Heart left ventricle (tissue), 16 donors: ENCODE measurements at places on chromosomes 6 and 20. TPM values are rescaled to one million over a fixed set of nuclear protein-coding genes. Genes with fewer than 3 reads are reported as not detected.

- peaks cover 100% of the 10 kb centered on the region for H3K27me3 ChIP-seq
- no peak for DNase-seq
- no peaks in the 10 kb centered on the region for H3K36me3 ChIP-seq
- no peak overlapping the region for H3K27ac ChIP-seq
- no peak overlapping the region for H3K4me3 ChIP-seq
- peaks cover 36% of the 10 kb centered on the region for H3K4me1 ChIP-seq
Observed at GRCh38 chr20:38726804-38727606, 2.7 kb downstream of the SLC32A1 start.

- no peaks in the 10 kb centered on the region for H3K27me3 ChIP-seq
- DNase-seq = no peak
- H3K4me1 ChIP-seq = peaks cover 25% of the 10 kb centered on the region
- H3K4me3 ChIP-seq = no peak overlapping the region
- H3K36me3 ChIP-seq = no peaks in the 10 kb centered on the region
Observed at GRCh38 chr6:24933868-24934401, 1.8 kb downstream of the RIPOR2 start.

DNA sequence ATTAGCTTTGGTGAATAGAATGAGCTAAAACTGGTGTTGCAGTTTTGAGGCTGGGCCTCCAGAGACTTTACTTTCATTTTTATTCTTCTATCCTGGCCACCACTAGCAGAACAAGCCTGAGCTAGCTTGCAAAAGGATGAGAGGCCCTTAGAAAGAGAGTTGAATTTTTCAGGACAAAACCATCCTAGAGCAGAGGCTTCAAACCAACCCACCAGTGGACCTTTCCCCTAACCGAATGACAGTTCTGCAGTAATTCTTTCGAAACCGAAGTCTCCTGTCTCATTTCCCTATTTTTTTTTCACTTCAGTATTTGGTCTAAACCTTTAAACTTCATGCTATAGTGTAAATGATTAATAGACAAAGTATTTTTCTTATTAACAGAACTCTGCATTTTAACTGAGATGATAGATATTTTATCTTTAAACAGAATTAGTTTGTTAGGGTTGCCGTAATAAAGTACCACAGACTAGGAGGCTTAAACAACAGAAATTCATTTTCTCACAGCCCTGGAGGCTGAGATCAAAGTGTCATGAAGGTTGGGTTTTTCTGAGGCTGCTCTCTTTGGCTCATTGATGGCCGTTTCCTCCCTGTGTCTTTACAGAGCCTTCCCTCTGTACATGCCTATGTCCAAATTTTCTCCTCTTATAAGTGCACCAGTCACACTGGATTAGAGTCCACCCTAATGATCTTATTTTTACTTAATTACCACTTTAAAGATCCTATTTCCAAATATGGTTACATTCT is 80.6 kb upstream of the PAK5 start:
- no peak overlapping the region for H3K4me3 ChIP-seq
- DNase-seq = no peak
- no peaks in the 10 kb centered on the region for H3K36me3 ChIP-seq
- H3K27me3 ChIP-seq = no peaks in the 10 kb centered on the region
- no peaks in the 10 kb centered on the region for H3K4me1 ChIP-seq
- H3K27ac ChIP-seq = no peak overlapping the region

DNA sequence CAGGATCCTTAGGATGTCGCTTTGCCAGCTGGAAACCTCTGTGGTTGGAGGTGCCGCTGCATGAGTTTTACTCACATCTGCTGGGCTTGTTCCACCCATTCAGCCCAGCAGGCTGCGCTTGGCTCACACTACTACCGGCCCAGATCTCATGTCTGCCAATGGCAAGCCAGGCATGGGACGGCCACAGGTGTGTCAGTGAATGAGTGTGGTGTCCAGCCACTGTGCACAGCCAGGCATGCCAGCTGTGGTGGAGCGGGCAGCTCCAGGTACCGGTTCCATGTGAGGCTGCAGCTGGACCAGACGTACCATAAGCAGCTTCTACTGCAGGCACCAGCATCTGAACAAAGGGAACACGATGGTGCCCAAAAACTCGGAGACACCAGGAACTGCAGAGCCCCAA is 33.1 kb upstream of the ASF1A start:
- H3K4me1 ChIP-seq = peaks cover 13% of the 10 kb centered on the region
- H3K27ac ChIP-seq = no peak overlapping the region
- no peaks in the 10 kb centered on the region for H3K36me3 ChIP-seq
- no peaks in the 10 kb centered on the region for H3K27me3 ChIP-seq
- H3K4me3 ChIP-seq = no peak overlapping the region
- no peak for DNase-seq

Gene ARMC12
- not detected for total RNA-seq

DNA sequence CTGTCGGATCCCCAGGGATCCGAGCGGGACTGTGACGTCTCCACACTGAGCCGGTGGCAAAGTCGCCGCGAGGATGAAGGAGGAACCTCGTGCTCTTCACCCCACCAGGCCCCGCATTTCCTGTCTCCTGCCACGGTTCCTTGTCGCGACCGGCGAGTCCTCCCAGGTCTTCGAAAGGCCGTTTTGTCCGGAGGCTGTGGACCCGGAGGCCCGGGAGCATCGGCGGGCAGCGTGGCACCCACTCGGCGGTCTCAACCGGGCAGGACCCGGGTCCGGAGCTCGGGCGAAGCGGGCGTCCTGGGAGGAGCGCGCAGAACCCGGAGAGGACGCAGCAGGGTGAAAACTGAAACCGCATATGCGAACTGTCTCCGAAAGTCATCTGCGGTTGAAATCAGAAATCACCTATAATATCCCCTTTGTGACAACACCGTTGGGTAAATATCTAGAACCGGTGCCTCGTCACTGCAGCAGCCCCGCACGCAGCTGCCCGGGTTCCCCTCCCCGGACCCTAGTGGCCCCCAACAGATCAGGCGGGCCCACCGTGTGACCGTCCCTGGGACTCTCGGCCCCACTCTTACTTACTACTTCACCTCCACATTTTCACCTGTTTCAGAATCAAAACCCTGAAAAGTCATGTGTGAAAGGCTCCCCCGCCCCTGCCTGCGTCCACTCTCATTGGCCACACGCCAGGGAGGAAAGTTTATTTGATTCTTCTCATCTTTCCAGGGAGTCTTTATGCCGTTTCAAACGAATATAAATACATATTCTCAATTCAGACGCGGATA is 3.1 kb upstream of the ULBP2 start:
- peaks cover 72% of the 10 kb centered on the region for H3K27me3 ChIP-seq
- H3K4me1 ChIP-seq = peaks cover 23% of the 10 kb centered on the region
- no peaks in the 10 kb centered on the region for H3K36me3 ChIP-seq
- DNase-seq = no peak

GRCh38 chr6:137571854-137572253 is 77.7 kb upstream of the OLIG3 start:
- no peaks in the 10 kb centered on the region for H3K27me3 ChIP-seq
- DNase-seq = no peak

DNA sequence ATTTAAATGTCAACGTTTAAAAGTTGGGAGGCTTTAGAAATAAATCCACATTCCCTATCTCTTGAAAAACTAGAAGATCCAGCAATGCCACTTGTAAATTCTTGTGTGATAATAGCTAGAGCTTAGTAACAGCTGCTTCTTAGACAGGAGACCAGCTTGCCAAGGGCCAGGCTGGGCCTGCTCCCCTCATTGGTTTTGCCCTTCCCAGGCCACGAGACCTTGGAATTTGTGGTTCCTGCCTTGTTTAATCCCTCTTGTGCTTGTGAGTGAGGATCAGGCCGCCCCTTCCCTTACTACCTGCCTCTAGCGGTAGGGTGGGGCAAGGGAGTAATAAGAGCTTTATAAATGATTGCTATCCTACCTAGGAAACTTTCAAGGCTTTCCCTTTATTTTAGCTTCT is 363.5 kb downstream of the SYNE1 start:
- H3K4me3 ChIP-seq = no peak overlapping the region
- DNase-seq = no peak

GRCh38 chr6:166244353-166245045 is 63.7 kb downstream of the PRR18 start:
- H3K27ac ChIP-seq = no peak overlapping the region
- peaks cover 41% of the 10 kb centered on the region for H3K27me3 ChIP-seq
- H3K36me3 ChIP-seq = no peaks in the 10 kb centered on the region

Gene TAF4
- 10.0 TPM for total RNA-seq

Gene SNX21
- total RNA-seq = 14.1 TPM

Gene KCNS1
- not detected for total RNA-seq

DNA sequence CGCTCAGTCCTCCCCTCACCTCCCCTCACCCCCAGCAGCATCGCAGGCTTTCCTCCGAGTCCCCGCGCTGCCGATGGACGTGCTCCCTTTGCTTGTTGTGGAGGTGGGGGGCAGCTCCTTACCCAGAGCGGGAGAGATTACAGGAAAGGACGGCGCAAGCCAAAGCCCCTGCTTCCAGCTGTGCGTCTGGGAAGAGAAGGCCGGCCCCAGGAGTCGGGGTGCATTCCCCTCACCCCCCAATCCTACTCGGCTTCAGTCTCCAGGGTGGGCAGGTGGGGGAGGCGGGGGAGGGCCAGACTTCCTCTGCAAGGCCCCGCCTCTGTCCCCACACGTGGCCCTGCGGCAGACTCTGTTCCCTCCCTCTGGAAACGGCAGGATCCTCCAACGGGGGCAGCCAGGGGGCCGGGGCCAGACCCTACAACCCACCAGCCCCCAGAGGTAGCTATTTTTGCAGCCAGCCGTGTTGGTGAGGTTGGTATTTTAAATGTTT is 43.6 kb downstream of the NTSR1 start:
- no peak overlapping the region for H3K27ac ChIP-seq
- H3K36me3 ChIP-seq = no peaks in the 10 kb centered on the region
- H3K4me1 ChIP-seq = no peaks in the 10 kb centered on the region
- no peak overlapping the region for H3K4me3 ChIP-seq

Gene SLPI
- 0.87 TPM for total RNA-seq

DNA sequence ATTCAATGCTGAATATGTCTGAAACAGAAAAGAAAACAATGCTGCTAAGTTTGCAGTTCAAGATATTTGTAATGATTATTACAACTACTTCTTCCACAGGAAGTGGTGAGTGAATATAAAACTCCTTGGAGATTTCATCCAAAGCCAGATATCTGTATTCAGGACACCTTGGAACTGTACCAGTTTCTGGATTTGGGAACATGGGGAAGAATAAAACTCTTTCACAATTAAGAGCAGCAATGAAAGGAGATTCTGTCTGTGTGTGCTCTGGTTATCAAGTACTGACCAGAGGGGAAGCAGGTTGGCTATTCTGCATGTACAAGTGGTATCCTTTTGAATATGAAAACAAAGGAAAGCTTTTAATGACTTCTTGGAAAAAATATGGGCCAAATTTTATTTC is 21.1 kb downstream of the ELOVL2 start:
- peaks cover 43% of the 10 kb centered on the region for H3K4me1 ChIP-seq
- DNase-seq = no peak
- H3K4me3 ChIP-seq = no peak overlapping the region
- H3K27me3 ChIP-seq = peaks cover 7% of the 10 kb centered on the region
- H3K27ac ChIP-seq = no peak overlapping the region

Gene CGA
- total RNA-seq = not detected

- no peaks in the 10 kb centered on the region for H3K4me1 ChIP-seq
Observed at GRCh38 chr20:56014998-56015397, 9.7 kb upstream of the CBLN4 start.

DNA sequence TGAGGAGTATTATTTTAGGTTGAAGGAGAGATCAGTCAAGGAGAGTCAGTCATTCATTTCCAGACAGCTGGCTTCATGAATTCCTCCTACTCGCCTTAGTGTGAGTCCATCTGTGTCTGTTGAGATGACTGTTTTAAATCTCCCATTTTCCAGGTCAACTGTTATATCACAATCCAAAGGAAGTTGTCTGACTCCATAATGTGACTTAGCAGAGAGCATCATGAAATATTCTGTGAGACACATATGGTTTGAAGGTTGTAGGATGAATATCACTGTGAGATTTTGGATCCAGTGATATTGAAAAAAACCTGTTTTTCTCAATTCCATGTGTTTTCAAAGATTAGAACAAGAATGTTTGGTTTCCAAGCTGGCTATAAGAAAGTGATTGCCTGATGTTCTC is 530.2 kb upstream of the MAN1A1 start:
- no peaks in the 10 kb centered on the region for H3K27me3 ChIP-seq
- no peaks in the 10 kb centered on the region for H3K4me1 ChIP-seq
- DNase-seq = no peak
- H3K4me3 ChIP-seq = no peak overlapping the region
- no peak overlapping the region for H3K27ac ChIP-seq
- no peaks in the 10 kb centered on the region for H3K36me3 ChIP-seq

DNA sequence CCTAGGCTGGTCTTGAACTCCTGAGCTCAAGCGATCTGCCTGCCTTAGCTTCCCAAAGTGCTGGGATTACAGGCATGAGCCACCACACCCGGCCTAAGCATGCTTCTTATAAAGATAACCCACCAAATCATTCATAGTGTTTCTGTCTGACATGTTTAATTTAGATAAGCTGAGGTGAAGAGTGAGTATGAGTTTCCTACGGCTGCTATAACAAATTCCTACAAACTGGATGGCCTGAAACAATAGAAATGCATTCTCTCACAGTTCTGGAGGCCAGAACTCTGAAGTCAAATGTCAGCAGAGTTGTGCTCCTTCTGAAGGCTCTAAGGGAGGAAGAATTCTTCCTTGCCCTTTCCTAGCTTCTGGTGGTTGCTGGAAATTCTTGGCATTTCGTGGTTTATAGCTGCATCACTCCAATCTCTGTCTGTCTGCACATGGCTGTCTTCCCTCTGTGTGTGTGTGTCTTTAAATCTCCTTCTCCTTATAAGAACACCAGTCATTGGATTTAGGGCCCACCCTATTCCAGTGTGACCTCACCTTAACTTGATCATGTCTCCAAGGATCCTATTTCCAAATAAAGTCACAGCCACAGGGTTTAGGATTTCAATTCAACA is 29.9 kb downstream of the MAPK13 start:
- no peak overlapping the region for H3K4me3 ChIP-seq
- no peak for DNase-seq
- no peak overlapping the region for H3K27ac ChIP-seq
- no peaks in the 10 kb centered on the region for H3K4me1 ChIP-seq
- H3K36me3 ChIP-seq = no peaks in the 10 kb centered on the region
- no peaks in the 10 kb centered on the region for H3K27me3 ChIP-seq

- H3K27me3 ChIP-seq = no peaks in the 10 kb centered on the region
- no peak for DNase-seq
- peaks cover 5% of the 10 kb centered on the region for H3K4me1 ChIP-seq
- H3K36me3 ChIP-seq = no peaks in the 10 kb centered on the region
- no peak overlapping the region for H3K4me3 ChIP-seq
- H3K27ac ChIP-seq = no peak overlapping the region
Observed at GRCh38 chr6:15791448-15792181, 128.8 kb upstream of the DTNBP1 start.

GRCh38 chr6:157834549-157834948 is 11.5 kb downstream of the SNX9 start:
- H3K4me1 ChIP-seq = peaks cover 59% of the 10 kb centered on the region
- no peak for DNase-seq
- no peak overlapping the region for H3K4me3 ChIP-seq
- H3K36me3 ChIP-seq = no peaks in the 10 kb centered on the region
